Activated CD4-positive, alpha-beta T cell treated with anti-CD3 and anti-CD28 coated beads for 48 hours (primary cell): ENCODE measurements at places on chromosomes 4 and X.

DNA sequence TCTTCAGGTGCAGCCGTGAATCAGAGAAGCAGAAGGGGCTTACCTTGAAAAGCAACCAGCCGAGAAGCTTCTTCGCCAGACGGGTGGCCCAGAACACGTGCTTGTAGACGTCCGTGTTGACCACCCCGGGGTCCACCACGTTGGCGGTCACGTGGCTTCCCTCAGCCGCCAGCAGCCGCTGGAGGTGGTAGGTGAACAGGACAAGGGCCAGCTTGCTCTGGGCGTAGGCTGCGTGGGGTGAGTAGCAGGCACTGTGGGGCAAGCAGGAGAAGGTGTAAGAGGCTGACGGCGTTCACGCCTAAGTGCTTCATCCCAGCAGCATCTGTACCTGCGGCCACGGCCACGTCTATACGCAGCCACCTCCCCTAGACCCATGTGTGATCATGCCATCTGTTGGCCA lies 257.8 kb downstream of the DHRSX start:
- DNase-seq = no peak

- DNase-seq = no peak
Observed at GRCh38 chrX:13263560-13264251, 56.1 kb downstream of the ATXN3L start.

GRCh38 chr4:48591372-48591771 lies 101.3 kb downstream of the ZAR1 start:
- no peak for DNase-seq

DNA sequence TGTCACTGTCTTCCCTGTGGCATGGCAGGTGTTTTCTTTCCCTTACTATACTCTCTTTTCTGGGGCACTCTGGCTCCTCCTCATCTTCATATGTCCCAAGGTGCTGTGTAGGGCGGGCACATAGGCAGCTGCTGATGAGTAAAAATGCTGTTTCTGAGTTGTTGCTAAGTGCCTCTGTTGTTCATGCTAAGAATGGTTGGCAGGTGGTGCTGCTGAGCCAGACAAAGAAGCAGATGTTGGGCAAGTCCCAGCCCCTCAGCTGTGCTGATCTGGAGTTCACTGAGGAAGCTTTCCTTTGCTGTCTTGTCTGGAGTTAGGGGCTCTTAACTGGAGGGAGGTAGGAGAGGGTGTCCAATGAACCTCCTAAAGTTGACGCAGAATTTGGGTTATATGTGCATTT lies 40.6 kb downstream of the HADH start:
- peak; percentile 80 for DNase-seq

GRCh38 chrX:147735364-147735763 lies 176.4 kb upstream of the FMR1 start:
- no peak for DNase-seq

- peak; percentile 62 for DNase-seq
Observed at GRCh38 chrX:132092439-132093065, 35.3 kb downstream of the FRMD7 start.

GRCh38 chr4:152482211-152482610 lies 53.7 kb downstream of the FBXW7 start:
- no peak for DNase-seq

GRCh38 chrX:94524867-94525266 lies 850.9 kb downstream of the FAM133A start:
- no peak for DNase-seq

- no peak for DNase-seq
Observed at GRCh38 chr4:184459413-184459812, 14.9 kb downstream of the IRF2 start.

DNA sequence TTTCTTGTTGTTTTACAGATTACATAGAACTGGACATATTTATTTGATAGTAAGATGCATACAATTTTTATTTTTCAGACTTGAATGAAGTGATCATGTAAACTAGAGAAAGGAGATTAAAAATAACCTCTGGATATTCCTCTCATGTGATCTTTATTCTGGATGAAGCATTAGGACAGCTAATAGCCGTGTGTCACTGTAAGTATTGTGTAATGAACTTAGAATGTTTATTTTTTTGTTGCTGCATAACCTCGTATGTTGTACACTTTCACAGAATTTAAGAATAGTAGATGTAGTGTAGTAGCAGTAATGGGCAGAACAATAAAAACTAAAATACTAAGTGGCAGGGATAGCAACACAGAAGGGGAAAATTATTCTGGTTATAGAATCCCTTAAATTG lies 2094.5 kb upstream of the TENM3 start:
- no peak for DNase-seq

- DNase-seq = no peak
Observed at GRCh38 chrX:48974033-48974432, 2.4 kb upstream of the KCND1 start.

DNA sequence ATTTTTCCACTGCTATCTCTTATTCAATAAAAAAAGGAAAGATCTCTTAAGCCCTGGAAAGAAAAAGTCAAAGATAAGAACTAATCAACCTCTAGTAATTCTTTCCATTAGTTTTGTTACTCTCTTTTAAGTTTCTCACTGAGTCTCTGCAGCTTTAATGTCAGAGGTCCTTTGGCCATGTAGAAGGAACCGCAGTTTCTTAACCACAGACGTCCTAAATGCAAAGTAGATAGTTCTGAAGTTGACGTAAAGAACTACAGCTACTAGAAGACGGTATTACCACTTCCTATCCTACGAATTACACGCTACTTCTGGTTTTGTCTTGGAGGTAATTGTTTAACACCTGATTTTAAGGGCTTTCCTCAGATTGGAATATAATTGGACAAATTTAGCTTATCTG lies 325.9 kb downstream of the ANKRD50 start:
- no peak for DNase-seq

- no peak for DNase-seq
Observed at GRCh38 chr4:56317749-56318148, 69.5 kb downstream of the AASDH start.

DNA sequence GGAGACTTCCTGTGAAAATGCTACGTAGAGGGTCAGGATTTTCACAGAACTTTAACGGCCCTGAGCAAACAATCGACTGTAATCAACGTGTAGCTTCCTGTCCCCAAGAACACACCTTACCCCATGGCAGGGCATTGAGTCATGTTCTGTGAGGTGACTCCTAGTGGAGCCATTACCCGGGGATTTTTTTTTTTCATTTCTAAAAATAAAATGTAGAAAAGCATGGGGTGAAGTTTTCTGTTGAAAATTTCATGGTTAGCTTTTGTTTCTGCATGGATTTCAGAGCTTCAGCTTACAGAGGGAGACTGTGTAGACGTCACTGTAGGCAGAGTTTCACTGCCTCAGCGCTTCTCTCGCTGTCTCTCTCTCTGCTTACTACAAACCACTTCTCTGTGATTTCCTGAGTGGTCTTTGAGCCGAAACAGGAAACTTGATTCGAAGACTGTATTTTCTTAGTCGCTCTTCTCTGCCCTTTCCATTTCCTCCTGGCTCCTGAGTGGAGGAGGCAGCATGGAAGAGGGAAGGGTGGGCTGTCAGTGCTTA lies 111.7 kb downstream of the NFKB1 start:
- DNase-seq = peak; percentile 62

GRCh38 chr4:160375772-160376452 lies 1273.0 kb downstream of the RAPGEF2 start:
- no peak for DNase-seq

- no peak for DNase-seq
Observed at GRCh38 chrX:20545538-20545937, 278.8 kb upstream of the RPS6KA3 start.

GRCh38 chr4:174282836-174283506 lies 496 bp downstream of the FBXO8 start:
- peak; percentile 78 for DNase-seq

DNA sequence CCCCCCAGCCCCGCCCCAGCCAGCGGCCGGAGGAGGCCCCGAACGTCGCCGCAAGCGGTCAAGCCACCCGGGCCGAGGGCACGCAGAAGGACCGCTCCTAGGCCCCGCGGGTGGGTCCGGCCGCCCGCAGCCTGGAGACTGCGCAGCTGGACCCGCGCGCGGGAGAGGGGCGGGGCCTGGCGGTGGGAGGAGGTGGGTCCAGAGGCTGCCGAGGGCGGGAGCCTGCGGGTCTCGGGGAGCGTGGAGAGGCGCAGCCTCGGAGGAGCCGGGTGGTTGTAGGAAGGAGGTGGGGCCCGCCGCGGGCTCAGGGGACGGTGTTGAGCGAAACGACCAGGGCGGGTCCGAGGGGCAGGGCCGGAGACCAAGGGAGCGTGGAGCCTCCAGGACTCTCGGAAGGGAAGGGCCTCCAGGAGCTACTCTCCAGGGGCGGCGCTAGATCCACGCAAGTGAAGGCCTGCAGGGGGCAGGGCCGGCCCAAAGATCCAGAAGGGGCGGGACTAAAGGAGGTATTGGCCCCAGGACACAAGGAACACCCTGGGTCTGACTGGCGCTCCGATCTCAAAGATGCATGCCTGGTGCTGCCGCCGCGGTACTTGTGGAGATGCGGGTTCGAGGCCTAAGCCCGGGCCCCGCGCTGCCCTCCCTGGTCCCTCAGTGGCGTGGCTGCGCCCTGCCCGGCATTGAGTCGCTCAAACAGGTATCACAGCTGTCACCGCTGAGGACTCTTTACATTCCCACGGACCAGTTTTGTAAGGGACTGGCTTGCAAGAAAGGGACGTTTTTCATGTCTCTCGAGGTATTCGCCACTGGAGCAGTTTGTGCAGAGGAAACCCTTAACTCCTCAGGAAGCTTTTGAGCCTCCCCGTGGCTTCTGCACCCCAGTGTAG lies 5.9 kb downstream of the TIMM17B start:
- DNase-seq = peak; percentile 82

DNA sequence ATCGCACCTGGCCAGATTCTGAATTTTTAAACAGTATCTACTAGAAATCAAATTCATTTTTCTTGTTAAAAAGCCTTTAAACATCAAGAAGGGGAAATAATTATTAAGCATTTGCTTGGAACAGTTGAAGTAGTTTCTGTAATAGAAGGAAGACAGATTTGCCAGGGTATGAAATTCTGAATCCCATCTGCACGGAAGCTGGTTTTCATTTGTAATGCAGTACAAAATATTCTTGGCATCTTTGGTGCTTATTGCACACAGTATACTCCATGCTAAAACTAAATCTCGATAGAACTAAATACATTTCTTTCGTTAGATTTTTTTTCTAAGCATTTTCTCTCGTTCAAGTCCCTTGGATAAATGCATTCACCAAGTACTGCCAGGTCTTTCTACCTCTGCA lies 25.3 kb downstream of the TRIM2 start:
- no peak for DNase-seq

DNA sequence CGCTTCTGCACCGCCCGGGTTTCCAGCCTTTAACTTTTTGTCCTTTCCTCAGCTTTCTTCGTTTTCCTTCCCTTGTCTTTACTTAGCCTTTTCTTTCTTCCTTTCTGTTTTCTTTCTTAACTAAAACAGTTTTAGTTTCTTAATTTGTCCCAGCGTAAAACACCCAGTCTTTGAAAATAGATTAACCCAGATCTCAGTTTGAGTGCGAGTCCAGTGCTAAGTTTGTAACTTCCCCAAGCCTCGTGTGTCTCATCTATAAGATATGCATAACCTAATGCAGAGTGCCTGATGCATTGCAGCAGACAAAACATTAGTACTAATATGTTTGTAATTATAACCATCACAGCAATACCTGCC lies 460 bp upstream of the GEMIN8 start:
- DNase-seq = no peak

DNA sequence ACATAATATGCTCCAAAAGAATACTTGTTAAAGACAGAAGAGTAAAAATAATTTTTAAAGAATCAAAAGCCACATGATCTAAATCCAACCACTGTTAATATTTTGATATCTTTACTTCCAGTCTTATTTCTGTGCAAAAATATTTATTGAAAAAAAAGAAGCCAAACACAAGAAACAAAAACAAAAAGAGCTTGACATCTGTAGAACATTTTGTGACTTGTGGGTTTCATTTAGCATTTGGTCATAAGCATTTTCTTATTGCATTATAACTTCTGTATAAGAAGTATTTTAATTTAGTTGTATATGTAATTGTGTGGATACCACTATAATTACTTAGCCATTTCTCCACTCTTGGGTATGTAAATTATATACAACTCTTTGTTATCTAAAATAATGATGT lies 63.1 kb downstream of the DIPK2B start:
- no peak for DNase-seq

DNA sequence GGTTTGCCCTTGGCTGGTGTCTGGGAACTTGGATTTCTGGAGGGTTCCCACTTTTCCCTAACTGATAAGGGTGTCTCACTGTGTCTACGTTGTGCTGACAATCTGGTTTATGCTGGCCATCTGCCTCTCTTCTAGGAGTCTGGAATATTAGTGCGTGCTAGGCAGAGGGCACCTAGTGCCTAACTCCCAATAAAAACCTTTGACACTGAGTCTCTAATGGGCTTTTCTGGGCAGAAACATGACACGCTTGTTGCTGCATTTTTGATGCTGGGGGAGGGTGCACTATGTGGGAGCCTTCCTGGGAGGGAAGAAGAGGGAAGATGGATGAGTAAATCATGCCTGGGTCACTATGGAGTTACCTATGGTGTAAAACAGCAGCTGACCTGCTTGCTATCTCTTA lies 16.3 kb upstream of the ZNF41 start:
- DNase-seq = no peak

DNA sequence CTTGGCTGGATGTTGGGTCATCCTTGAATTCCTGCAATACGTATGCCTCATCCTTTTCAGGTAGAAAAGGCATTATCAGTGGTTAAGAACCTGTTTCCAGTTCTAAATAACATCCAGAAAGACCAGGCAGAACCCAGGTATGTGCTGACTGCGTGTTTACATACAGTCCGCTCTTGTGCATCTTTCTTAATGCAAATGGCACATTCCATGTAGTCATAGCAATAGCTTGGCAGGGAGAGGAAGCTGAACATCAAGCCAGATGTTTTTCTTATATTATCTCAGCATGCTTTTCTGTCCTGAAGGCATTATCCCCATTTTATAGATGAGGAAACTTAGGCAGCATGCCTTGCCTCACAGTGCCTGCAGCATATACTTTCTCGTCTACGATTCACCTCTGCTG lies 2.1 kb downstream of the DCLK2 start:
- no peak for DNase-seq

- no peak for DNase-seq
Observed at GRCh38 chrX:153190381-153190780, 11.3 kb downstream of the MAGEA1 start.

- DNase-seq = no peak
Observed at GRCh38 chrX:124268099-124268498, 64.4 kb upstream of the TEX13D start.

DNA sequence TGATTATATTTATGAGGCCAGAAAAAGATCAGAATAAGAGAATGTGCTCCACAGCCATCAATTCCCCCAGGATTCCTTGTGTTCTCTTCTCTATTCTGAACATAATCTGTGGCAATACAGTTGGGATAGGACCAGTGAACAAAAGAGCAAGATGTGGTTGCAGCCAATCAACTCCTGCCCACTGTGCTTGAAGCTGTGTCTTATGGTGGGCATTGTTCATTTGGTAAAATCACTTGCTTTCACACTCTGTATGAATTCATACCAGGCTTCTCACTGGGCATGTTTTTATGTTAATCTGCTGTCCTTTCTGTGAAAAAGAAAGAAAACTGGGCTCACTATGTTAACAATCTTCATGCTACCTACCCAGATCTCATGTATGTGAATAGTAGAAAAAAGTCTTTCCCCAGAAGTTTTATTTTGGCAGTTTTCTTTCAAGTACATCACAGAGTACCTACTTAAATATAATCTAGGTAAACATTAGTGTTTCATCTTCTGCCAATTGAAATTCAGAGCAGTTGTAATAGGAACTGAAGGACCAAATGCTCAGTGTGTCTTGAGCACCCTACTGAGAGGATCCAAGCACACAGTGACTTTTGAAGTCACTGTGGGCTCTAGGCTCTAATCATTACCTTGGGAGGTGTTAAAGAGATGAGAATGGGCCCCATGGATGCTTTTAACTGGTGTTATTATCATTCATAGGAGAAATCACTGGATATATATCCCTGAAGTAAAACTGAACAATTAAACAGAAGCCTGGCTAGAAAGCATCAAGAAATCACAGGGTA lies 429.2 kb upstream of the TRAM1L1 start:
- no peak for DNase-seq
